ENCODE measurements at places on chromosomes 2 and 18.

DNA sequence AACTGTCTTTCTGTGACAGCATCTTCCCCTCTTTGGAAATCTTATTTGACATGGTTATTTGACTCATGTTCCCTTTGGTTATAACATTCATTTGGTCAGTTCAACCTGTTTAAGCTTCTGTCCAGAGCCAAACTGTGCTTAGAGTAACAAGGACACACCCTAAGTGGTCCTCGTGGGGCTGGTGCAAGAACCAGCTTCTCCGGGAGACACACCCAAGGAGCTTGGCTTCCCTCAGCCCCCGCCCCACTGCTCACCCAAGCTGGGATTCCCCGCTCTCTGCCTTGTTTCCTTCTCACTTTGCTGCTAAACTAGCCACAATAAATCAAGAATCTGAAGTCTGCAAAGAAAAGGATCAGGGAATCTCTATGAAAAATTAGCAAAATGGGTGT, 1.4 kb downstream of the SCYGR3 start:
- peak; percentile 51 for DNase-seq

DNA sequence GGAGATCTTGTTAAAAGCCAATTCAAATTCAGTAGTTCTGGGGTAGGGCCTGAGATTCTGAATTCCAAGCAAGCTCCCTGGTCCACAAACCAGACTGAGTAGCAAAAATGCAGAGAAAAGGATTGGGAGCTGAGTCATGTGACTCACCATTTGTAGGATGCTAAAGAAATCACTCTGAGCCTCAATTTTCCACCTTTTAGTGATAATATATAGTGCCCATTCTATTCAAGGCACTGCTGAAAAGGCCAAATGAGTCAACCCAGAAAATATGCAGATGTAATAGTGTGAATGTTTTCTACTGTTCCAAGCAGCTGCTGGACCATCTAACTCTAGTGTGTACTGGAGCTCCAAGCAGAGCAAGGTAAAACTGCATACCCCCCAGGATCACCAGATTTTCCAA, 47.2 kb downstream of the SLC14A2 start:
- DNase-seq: no peak

GRCh38 chr2:48480526-48480925, 49.4 kb upstream of the STON1 start:
- DNase-seq: no peak

DNA sequence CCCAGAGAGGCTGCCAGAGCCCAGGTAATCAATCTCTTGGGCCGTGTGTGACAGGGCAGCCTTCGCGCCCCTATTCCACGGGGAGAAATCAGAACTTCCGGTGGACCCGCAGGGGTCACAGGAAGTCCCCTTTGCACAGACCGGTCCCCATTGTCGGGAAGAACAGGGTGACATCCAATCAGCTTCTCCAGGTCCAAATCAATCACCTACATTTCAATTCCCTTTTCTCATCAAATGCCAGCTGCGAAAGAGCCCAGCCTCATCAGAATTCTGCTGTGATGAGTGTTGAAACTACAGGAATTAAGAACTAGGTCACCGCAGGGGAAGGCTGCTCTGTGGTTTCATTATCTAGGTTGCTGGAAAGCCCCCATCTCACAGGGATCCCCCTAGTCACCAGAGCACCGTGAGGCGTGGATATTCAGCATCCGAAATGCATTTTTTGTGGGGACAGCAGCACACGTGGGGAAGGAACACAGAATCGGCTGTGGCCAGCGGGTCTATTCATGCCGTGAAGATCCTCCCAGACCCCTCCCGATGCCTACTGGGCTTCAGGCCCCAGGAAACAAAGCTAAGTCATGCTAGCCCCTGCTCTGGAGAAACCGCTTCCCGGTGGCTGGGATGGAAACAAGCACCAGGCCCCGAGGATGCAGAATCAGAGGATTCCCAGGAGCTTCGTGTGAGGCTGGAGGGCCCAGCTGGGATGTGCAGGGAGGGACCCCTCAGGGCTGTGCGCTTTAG, 193.7 kb upstream of the ID2 start:
- DNase-seq: no peak
